Hindlimb muscle (tissue), 1 donor: ENCODE measurements at places on chromosomes 1 and 21. TPM values are rescaled to one million over a fixed set of nuclear protein-coding genes. Genes with fewer than 3 reads are reported as not detected.

DNA sequence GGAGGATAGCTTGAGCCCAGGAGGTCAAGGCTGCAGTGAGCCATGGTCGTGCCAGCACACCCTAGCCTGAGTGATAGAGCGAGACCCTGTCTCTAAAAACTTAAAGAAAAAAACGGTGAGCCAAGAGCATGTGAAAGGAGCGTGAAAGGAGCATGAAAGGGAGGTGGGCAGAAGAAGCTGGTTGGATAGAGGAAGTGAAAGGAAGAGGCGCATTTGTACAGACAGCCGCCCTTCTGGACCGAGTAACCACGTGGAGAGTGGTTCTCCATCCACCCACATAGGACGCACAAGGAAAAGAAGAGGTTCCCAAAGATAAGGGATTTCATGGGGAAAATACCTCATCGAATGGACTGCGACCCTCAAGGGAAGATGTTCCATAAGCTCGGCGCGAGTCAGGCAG lies 60.4 kb upstream of the IFNAR2 start:
- DNase-seq: no peak

DNA sequence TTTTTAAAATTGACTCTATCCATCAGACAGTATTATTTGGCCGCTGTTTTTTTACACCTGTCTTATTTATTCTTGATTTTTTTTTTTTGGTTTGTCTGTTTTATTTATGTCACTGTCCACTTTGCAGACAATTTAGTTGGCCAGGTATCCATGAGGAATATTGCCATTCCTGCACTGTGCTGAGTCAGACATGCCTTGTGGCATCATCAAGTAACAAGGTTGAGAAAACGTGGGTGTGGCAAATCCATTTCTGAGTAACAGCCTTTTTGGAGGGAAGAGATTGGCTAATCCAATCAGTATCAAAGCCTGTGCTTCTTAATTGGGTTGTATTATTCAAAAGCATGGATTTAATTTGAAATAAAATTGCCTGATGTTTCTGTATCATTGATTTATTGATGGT lies 463.1 kb downstream of the USP25 start:
- no peak for DNase-seq

DNA sequence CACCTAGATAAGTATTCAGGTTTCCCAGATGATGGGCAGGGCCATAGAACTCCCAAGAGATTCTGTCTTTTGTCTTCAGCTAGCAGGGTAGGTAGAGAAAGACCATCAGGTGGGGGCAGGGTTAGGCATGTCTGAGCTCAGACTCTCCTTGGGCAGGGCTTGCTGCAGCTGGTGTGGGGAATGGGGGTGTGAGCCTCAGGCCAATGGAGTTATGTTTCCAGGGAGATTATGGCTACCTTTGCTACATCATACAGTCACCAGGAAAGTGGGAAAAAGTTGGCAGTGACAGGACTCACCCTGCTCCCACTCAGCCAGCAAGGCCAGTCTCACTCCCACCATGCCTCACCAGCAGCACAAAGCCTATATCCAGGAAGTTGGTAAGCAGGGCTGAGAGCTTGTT lies 77.8 kb downstream of the DRAM2 start:
- no peak for DNase-seq

DNA sequence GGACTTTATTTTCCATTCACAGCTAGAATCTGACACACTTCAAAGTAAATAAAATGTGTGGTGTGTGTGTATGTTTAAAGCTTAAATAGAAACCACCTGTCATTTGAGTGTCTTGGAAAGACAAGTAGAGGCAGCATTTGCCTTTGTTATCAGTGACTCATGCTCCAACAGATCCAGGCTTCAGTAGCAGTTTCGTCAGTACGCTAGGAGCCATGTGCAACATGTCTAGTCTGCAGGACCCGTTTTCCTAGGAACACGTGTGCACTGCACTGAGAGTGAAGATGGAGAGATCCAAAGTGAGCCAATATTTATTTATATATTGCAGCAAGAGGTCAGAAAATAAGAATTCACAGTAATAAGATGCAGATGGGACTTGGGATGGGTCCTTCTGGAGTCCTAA lies 41.8 kb downstream of the SGIP1 start:
- DNase-seq: no peak

GRCh38 chr1:183467687-183468086 lies 4.6 kb upstream of the SMG7 start:
- no peak for DNase-seq

DNA sequence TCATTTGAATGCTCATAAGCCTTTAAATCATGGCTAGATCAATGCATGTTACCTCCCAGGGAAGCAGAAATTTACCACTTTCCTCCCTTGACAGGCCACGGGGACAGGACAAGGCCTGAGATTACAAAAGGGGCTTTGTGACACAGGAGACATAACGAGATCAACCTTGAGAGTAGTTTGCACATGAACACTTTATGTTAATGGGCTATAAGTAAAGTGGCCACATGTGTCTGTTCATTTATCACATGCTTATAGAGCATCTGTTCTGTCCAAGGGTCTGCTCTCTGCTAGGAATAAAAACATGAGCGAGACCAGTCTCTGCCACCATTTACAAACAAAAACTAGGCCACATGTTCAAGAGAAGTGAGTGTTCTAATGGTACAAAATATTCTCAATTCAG lies 144.1 kb upstream of the C8B start:
- DNase-seq: no peak

- no peak for DNase-seq
Measured at GRCh38 chr1:87398641-87399040, 70.0 kb downstream of the LMO4 start.

DNA sequence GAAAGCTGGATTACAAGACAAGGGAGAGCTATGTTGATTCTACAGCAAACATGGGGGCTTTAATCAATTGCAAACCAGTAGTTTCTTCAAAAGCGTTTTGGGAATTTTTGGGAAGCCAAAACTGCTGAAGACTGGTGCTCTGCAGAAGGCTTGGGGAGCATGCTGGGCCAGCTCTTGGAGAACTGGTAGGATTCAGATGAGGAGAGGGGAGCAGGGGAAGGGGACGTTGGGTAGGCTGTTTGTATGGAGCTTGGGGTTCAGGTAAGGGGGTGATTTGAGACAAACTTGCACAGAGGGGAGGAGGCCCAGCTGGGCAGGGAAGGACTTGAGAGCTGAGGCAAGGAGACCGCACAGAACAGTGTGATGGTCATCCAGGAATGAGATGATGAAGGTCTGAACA lies 2.6 kb upstream of the MYOG start:
- DNase-seq: no peak

DNA sequence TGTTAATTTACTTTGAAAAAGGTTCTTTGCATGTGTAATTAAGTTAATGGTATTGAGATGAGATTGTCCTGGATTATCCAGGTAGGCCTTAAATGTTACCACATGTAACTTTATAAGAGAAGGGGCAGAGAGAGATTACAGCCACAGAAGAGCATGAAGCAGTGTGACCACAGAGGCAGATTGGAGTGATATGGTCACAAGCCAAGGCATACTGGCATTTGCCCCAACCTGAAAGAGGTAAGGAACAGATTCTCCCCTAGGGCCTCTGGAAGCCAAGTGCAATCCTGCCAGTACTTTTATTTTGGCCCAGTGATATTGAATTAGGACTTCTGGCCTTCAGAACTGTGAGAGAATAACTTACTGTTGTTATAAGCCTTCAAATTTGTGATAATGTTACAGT lies 23.0 kb downstream of the RNF2 start:
- DNase-seq: no peak

- no peak for DNase-seq
Measured at GRCh38 chr1:166086113-166086883, 80.5 kb downstream of the FAM78B start.

GRCh38 chr1:111491070-111491469 lies 12.4 kb downstream of the ADORA3 start:
- DNase-seq: no peak

DNA sequence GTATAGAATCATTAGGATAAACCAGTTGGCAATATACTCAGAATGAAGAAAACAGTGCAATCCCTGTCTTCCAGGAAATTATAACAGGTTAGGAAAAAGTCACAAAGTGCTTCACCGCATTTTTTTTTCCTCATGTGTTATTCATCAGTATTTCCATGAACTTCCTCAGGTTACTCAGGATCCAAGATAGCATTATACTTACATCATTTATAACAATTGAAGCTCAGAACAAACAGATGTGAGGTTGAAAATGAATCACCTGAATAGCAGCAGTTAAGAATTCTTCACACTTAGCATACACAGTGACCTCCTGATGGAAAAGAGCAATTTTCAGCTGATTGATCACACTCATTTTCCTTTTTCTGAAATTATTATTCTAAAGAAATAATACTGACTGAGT lies 1040.7 kb upstream of the B3GALT2 start:
- no peak for DNase-seq

- no peak for DNase-seq
Measured at GRCh38 chr1:232891656-232892317, 58.6 kb upstream of the NTPCR start.

DNA sequence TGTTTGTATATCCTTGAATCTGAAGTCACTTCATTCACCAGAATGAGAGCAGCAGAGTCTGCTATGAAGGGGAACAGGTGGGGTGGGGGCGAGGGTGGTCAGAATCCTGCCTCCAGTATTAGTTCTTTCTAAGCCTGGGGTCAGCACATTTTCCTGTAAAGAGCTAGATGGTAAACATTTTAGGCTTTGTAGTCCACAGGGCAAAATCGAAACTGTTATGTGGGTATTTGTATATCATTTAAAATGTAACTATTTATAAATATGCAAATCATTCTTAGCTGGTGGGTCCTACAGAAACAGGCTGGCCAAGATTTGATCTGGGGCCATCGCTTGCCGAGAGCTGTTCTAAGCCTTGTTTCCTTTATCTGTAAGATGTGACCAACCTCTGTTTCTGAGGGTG lies 96.0 kb downstream of the IGSF21 start:
- no peak for DNase-seq

GRCh38 chr1:53339736-53340635 lies 12.1 kb upstream of the LRP8 start:
- no peak for DNase-seq

- no peak for DNase-seq
Measured at GRCh38 chr1:221138516-221138915, 259.3 kb downstream of the HLX start.

- DNase-seq: no peak
Measured at GRCh38 chr1:180260541-180260940, 30.5 kb downstream of the LHX4 start.

DNA sequence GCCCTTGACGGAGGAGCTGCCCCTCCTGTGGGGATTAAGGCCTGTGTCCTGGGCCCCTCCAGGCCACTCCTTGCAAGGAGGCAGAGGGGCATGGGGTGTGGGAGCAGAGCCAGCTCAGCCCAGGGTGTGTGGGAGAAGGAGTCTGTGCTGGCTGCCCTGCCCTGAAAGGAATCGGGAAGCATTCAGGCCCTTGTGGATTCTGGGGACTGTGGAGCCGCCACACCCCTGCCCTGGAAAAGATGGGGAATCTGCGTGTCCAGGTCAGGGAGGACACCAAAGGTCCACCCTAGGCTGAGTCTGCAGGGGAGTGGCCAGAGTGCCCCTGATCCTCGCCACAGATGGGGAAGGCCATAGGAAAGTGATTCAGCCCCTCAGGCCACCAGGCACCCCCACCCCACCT lies 16.5 kb upstream of the PRDM16 start:
- no peak for DNase-seq

KIRREL1 gene
- polyA plus RNA-seq: 28.7 TPM

B3GALT5 gene
- polyA plus RNA-seq: 0.37 TPM

CFHR2 gene
- not detected for polyA plus RNA-seq

AMY1A gene
- polyA plus RNA-seq: not detected

RAP1GAP gene
- 1.4 TPM for polyA plus RNA-seq
